ENCODE measurements at places on chromosomes 13 and 19.

DNA sequence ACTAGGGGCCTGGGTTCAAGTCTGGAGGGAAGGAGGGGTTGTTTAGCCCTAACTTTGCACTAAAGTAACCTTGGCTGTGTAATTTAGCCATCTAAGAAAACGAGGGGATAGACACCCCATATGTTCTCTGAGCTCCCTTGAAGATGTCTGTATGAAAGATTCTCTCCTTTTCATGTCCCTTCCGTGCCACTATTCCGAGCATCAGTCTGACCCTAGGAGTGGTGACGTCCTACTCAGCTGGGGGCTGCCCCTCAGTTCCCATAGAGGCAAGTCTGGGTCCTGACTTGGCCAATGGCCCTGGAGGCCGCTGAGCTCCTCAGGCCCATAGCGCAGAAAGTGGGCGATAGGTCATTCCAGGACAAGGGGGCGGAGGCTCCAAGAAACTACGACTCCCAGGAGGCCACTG lies 790 bp upstream of the WDFY2 start:
- no peak for DNase-seq

DNA sequence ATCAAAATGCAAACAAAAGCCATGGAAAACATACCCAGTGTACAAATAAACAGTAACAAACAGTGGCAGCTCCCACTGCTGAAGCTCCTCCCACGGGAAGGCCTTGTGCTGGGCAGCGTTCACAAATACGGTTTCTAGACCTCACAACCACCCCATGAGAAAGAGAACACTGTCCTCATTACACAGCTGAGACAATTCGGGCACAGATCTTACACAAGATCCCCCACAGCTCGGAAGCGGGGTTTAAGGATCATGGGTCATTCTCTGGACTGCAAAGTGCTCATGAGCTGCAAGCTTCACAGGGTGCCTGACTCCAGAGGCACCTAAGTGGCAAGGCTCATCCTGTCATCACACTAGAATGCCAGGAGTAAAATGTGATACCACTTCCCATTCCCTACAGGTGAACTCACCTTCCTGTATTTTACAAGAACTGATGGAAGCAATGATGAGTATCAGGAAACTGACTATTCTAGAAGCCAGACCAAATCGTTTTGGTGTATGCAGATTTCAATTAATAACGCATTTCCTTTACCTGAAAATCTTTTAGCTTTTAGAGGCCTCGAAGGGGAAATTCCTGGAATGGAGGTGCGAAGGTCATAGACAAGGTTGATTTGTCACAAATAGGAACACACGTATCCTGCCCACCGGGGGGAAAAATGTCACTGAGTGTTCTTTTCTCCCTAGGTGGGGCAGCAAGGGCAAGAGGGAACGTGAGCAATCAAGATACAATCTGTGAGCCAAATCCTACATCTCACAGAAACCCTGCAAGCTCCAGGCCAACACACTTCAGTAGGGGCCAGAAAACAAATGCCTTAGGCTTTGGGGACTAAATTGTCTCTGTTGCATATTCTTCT lies 41.2 kb downstream of the STK24 start:
- no peak for DNase-seq

DNA sequence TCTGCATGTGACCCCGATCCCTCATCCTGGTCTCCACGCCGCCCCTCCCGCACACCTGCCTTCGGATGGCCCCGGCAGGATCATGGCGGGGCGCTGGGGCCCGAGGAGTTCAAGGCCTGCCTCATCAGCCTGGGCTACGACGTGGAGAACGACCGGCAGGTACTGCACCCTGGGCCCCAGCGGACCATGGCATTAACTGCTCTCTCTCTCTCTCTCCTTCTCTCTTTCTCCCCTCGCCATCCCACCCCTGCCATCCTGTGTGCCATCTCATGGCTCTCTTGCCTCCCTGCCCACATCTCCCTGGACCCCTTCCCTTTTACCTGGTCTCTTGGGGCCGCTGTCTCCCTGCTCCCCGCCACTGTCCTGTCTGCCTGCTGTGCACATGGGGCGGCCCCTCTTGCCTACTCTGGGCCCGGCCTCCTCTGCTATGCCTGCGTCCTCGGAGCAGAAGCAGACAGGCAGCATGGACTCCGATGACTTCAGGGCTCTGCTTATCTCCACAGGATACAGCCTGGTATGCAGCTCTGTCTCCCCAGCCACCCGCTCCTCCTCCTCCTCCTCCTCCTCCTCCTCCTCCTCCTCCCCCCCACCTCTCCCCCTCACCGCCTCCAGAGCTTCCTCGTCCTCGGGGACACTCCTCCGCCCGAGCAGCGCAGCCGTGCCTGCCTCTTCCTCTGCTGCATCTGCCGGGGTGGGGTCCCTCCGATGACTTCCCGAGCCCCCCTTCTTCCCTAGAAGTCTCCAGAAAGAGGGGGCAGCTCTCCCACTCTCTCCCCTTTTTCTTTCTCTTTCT lies 16.2 kb downstream of the CAPN12 start:
- no peak for DNase-seq

DNA sequence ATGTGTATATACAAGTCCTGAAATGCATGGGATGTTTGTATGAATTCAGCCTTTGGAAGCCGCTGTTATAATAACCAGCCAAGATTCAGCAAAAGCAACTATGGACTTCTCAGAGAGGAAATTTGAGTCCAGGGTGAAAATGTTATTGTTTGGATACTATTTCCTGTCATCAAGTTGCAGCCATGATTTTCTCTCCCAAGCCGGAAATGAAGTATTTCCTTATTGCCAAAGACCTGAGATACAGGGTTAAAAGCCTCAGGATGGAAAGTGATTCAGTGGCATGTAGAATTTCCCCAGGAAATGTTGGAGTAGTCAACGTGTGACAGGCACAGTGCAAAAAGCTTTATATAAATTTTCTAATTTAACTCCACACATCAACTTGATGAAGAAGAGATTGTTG lies 133.9 kb downstream of the IRS2 start:
- no peak for DNase-seq

DNA sequence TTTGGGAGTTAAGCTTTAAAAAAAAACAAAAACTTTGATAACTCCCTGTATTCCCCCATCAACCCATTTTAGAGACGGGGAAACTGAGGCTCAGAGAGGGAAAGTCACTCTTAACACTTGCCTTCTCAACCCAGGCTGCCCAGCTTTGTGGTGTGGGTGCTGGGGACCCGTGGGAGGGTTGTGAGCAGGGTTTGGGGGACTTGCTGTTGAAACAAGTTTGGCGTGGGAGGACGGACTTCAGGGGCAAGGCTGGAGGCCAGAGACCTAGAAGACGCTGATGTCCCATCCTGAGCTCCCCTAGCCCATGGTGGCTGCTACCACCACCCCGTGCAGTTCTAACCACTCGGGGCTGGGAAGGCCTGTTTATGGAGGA lies 747 bp upstream of the CACTIN start:
- DNase-seq, result no peak

- no peak for DNase-seq
Measured at GRCh38 chr19:345320-345879, 804 bp upstream of the MIER2 start.

DNA sequence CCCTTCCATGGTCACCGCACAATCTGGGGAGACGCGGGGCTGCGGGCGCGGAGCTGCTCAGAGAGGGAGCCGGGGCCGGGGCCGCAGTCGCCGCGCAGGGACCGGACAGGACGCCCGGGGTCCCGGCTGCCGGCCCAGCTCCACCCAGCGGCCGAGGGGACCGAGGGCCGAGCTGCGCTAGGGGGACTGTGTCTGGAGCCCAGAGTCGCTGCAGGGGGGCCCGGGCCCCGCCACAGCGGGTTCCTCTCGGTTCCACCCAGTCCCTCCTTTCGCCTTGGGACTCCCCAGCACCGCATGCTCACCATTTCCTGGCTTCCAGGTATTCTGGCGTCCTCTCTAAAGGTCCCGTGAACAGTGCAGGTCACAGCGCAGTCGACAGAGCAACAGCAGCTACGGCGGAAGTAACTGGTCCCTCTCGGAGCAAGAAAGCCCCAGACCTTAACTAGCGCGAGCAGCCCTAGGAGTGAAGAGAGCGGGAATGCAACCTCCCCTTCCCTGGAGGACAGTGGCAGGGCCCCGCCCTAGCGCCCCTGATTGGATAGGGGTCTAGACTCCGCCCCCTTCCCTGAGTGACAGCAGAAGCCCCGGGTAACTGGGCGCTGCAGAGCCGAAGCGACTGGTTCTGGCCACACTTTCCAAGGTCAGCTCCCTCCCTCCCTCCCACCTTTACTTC lies at the start of gene ZNF878:
TSS of gene ZNF878 (minus strand) at position 465 of the 673 bp plus-strand sequence. CDS start at position 305, 160 bp downstream.
- DNase-seq, result peak; percentile 67

DNA sequence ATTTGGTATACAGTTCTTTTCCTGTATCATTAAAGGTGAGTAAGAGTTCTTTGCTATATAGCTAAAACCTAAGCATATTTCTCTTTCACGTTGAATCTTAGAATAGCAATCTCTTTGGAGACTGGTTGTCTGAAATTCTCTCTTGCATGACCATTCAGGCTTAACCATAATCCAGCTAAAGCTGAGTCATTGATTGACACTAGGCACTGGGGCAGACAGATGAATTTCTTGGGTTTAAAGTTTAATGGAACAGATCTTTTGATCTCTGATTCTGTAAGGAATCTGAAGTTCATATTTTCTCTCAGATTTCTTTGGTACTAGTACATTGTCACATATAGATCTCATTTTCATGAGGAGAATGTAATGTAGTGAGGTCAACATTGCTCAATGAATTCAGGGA lies 397.3 kb upstream of the MIR17HG start:
- DNase-seq, result no peak

GRCh38 chr13:97339988-97340749 lies 93.8 kb upstream of the RAP2A start:
- DNase-seq, result no peak
